Hematopoietic multipotent progenitor cell treated with erythropoietin and hydrocortisone succinate and interleukin-3 and kit ligand, for 8 days (in vitro differentiated cells): ENCODE measurements at places on chromosomes 5 and 9.

- no peak for DNase-seq
Measured at GRCh38 chr9:68509689-68510088, 31.0 kb downstream of the TMEM252 start.

GRCh38 chr5:94314460-94315131 is 303.8 kb downstream of the KIAA0825 start:
- no peak for DNase-seq

DNA sequence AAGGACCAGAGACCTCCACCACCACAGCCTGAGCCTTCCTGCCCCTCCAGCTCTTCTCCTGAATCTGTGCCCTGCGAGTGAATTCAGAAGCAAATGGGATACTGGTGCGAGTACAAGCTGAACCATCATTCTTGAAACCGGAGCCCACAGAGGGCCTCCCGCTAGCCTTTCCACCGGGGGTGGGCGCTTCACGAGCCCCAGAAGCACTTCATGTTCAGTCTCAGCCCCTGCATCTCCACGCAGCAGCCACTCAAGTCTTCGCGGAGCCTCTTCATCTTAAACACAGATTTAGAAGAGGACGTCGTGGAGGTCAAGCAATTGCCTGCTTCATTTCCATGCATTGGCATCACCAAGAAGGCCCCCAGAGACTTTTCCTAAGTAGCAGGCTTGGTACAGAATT is 26.0 kb upstream of the OLFM1 start:
- DNase-seq, result no peak

DNA sequence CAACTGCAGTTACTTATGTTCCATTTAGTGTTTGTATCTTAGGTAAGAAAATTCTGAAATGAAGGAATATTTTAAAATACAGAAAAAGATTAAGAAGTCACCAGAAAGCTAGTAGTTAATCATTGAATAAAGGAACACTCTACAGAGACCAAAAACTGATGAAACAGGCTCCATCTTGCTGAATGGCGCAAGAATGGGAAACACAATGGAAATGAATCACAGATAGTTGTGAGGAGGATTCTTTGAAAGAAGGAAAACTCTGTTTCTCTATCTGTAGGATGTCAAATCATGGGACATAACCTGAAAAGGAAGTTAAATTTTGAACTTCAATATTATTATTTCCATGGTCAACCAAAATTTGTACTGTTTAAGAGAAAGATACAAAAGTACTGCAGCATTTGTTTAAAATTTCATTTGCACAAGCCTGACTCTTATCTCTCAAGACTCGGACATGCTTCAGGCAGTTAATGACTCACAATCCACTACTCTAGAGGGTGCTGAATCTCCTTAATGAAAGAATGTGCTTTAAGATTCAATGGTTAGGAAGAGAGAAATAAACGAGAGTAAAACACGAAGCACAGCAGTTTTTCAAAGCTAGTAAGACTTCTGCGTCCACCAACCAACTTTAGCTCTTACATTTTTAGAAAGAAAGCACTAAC is 1064.4 kb upstream of the DMAC1 start:
- no peak for DNase-seq

DNA sequence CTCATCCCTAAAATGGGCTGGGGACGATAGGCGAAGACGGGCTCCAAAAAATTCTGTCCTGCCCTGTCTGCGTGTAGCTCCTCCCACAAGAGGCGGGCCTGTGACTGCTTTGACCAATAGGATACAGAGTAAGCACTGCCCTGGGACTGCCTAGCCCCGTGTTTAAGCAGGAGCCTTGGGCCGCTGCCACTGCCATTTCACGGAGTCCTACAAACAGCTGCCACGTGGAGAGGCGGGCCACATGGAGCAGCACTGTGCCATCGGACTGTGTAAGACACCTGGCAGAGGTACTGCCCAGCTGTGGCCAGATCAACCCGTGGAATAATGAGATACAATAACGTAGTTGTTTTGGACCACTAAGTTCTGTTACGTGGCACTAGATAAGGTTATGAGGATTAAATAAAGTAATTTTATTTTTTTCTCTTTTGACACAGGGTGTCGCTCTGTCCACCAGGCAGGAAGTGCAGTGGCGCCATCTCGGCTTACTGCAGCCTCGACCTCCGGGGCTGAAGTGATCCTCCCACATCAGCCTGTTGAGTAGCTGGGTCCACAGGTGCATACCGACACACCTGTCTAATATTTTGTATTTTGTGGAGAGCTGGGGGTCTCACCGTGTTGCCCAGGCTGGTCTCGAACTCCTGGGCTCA is 87.2 kb downstream of the LMNB1 start:
- DNase-seq, result no peak

- no peak for DNase-seq
Measured at GRCh38 chr9:24608599-24608998, 62.9 kb upstream of the IZUMO3 start.

DNA sequence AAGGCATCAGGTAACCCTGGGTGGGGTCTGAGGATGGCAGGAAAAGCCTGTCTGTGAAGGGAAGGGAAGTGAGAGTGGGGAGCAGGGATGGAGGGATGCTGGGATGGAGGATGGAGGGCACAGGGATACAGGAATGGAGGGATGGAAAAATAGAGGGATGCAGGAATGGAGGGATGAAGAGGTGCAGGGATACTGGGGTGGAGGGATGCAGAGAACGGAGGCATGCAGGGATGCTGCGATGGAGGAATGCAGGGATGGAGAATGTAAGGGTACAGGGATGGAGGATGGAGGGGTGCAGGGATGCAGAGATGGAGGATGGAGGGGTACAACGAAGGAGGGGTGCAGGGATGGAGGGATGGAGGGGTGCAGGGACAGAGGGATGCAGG is 9.1 kb downstream of the PTGES2 start:
- DNase-seq, result no peak

- DNase-seq, result no peak
Measured at GRCh38 chr5:14424011-14424685, 157.4 kb upstream of the OTULINL start.

- DNase-seq, result peak; percentile 9
Measured at GRCh38 chr5:130323804-130324454, 419.7 kb downstream of the CHSY3 start.

DNA sequence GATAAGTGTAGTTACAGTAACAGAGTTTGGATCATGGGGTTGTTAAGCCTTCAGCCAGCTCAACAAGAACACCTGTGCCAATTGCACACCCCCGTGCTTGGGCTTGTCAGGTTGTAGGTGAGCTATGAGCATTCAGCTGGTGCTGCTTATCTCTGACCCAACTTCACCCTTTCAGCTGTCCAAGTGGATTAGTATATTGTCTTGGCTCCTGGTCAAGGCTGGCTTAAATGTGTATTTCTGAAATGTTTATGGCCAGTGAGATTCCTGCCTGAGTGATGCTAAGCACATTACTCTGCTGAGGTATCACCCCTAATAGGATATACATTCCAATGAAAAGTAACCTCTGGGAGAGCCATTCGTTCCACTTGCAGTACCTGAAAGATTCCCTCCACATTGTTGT is 44.2 kb upstream of the LMNB1 start:
- no peak for DNase-seq

DNA sequence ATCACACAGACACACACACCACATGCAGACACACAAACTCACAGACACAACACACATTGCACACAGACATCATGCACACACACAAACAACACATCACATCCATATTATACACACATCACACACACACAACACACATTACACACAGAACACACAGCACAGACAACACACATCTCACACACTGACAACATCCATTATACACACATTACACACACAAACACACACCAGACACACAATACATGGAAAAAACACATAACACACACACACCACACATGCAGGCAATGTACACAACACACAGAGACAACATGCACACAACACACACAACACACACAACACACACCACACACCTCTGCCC is 4.8 kb upstream of the CCDC187 start:
- DNase-seq, result no peak

DNA sequence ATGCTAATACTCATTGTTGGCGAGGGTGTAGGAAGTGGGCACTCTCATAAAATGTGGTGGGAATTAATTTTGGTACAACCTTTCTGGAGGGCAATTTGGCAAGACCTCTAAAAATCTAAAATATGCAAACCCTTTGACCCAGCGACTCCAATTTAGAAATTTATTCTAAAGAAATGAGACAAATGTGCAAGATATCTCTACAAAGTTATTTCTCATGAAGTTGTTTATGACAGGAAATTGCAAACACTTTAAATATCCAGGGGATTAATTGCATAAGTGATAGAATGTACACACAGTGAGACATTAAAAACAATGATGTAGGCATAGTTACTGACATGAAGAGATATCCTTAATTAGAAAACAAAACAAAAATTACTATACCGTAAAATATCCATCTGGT is 246.3 kb upstream of the MAP3K1 start:
- no peak for DNase-seq

- no peak for DNase-seq
Measured at GRCh38 chr9:131752231-131752884, 12.5 kb upstream of the RAPGEF1 start.

- DNase-seq, result no peak
Measured at GRCh38 chr9:93464876-93465275, 11.5 kb upstream of the FAM120AOS start.

DNA sequence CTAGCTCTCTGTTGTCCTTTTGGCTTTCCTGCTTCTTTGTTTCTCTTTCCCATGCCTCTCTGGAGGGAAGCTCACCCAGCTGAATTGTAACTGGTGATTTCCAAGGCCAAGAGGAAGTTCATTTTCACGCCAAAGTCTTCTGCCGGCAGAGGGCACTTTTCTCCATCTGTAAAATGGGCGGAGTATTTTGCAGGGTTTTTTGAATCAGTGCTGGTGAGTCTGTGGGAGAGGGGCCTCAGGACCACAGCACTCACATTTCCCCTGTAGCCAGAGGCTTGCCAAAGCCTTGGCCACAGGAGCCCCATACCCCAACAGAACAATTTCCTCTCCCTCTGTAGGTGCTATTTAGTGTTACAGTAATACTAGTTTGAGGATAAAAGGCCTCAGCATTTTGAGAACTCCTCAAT is 42.3 kb upstream of the MATR3 start:
- peak; percentile 53 for DNase-seq
